ENCODE measurements at places on chromosomes 5 and 9.

- no peak for DNase-seq
Measured at GRCh38 chr5:156914371-156914737, 48.7 kb downstream of the TIMD4 start.

DNA sequence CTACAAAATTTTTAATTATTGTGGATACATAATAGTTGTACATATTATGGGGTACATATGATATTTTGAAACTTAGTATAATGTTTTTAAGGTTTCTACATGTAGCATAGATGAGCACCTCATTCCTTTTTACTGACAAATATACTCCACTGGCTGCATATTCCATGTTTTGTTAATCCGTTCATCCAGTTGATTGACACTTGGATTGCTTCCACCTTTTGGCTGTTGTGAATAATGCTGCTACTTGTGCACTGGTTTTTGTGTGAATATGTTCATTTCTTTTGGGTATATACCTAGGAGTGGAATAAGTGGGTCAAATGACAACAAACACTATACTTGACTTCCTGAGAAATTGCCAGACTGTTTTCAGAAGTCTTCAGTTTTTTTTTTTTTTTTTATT is 2.8 kb upstream of the ENTREP1 start:
- no peak for DNase-seq

DNA sequence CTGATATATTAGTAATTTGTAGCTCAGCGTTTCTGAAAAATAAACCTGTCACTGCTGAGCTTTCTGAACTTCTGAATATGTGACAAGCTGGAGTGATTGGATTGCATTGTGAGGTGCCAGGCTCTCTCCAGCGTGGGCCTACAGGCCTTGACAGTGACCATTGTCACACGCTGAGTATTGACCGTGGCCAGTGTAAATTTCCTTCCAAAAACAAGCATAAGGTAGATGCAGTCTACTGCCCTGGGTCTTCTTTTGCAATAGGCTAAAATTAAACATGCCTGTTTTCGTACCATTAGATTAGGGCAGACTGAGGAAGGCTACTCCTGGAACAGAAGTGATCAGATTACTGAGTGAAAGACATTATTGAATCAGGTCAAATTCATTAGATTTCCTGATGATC is 60.2 kb downstream of the SPEF2 start:
- no peak for DNase-seq

- peak; percentile 73 for DNase-seq
Measured at GRCh38 chr9:84296146-84296843, 44.3 kb downstream of the SLC28A3 start.

Measured in fibroblast of skin of right biceps (primary cell).